NCI-H526 (cell line): ENCODE measurements at places on chromosomes 5 and 9.

GRCh38 chr9:93810028-93810971 is 144.9 kb downstream of the BARX1 start:
- no peak for DNase-seq

GRCh38 chr5:112551419-112552032 is 132.4 kb upstream of the EPB41L4A start:
- peak; percentile 62 for DNase-seq

DNA sequence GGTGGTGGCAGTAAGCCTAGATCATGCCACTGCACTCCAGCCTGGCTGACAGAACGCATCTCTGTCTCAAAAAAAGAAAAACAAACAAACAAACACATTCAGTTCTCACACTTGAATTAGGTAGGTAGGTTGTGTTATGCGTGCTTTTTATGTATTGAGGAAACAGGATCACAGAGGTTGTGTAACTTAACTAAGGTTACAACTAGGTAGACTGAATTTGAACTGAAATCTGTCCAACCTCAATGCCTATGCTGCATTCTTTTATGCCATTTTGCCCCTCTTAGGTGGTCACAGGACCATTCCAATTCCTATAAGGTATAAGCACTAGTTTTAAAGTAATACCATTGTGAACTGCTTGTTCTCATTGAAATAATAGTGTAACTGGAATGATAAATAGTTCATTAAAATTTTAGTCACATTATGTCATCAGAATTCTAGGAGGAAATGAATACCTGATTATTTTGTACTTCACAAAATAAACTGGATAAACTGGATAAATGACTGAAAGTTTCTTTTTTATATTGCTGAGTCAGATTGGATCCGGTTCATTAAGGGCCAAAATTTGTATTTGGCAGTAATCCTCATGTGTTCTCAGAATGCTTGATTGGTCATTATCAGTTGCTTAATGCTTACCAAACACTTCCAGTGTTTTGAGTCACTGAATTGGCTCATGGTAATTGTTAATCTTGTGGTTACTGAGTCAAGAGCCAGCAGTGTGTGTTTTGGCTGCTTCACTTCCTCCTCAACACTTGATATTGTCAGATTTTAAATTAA is 7.1 kb downstream of the UBAP1 start:
- no peak for DNase-seq

DNA sequence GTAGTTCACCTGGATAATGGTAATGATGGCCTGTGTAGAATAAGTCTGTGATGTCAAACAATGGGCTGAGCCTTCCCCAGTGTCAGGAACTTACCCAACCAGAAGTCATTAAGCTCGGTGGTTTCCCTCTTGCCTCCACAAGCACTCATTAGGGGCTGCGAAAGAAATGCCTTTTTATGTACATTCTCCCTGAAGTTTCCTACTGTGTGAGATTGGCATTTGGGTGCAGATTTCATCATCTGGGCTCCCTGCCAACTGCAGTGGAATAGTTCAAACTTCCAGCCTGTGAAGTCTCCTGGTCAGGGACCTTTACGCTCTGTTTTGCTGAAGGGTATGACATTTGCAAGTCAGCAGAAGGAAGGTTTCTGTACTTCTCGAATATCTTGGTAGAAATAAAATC is 41.6 kb upstream of the TMEM215 start:
- DNase-seq, result no peak

DNA sequence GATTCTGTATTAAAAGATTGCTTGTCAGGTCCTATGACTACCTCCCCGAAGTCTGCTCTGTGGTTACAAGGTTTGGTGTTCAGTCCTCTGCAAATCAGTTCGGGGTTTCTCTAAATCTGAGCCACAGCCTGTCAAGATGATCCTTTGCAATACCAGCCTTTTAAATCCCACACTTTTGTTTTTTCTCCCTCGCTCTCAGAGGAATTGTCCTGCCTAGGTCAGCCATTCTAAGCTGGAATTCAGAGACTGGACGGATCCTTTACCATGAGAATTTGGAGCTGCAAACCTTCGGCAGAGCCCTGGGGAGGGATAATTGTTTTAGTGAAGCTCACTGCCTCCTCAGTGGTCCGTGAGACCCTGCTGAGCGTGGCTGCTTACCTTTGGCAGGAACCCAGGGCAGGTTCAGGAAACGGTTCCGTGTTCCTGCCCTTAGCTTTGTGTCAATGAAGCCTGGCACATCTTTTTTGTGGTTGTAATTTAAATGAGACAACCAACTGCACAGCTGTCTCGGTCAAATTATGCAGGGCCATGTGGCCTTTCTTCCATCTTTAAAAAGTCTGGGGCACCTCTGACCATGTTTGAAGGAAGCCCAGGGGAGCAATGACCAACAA is 47.2 kb downstream of the EBF1 start:
- peak; percentile 74 for DNase-seq
